ENCODE measurements at places on chromosomes 6 and 20.

GRCh38 chr6:151322570-151322969 lies 68.8 kb downstream of the ZBTB2 start:
- no peak for DNase-seq

GRCh38 chr6:106856227-106856874 lies 118.2 kb downstream of the CD24 start:
- DNase-seq = no peak

DNA sequence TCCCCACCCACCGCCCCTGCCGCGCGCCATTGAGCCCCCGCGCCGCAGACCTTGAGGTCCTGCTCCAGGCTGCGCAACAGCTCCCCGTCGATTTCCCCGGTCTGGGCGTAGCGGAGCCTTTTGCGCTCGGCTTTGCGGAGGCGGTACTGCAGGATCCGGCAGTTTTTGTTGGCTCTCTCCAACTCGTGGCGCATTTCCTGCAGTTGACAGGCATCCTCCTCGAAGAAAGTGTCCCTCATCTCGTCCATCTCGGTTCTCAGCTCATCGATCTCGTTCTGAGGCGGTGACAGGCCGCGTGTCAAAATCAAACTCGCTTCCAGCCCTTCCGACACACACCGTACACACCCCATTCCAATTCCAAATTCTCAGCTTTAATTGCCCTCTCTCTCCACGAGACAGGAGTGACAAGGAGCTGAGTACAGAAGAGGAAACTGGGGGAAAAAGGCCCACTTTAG lies 4.3 kb downstream of the MTCL3 start:
- DNase-seq = no peak

- no peak for DNase-seq
Observed at GRCh38 chr20:5030348-5031205, 29.3 kb upstream of the SLC23A2 start.

- no peak for DNase-seq
Observed at GRCh38 chr20:45907219-45907948, 4.6 kb downstream of the PLTP start.

GRCh38 chr20:21291026-21291425 lies 12.1 kb upstream of the XRN2 start:
- no peak for DNase-seq

Data from stomach (tissue), 19 donors.